ENCODE measurements at places on chromosomes 7 and 10. TPM values are rescaled to one million over a fixed set of nuclear protein-coding genes. Genes with fewer than 3 reads are reported as not detected.

LRRC18 gene
- total RNA-seq: not detected

CEP41 gene
- total RNA-seq: 4.3 TPM

ANKRD61 gene
- not detected for total RNA-seq

HIF1AN gene
- 4.7 TPM for total RNA-seq

CYP17A1 gene
- 116 TPM for total RNA-seq

FRMPD2 gene
- not detected for total RNA-seq

EGFR gene
- 33.8 TPM for total RNA-seq

OR2A1 gene
- not detected for total RNA-seq

GOLGA7B gene
- 0.11 TPM for total RNA-seq

TAS2R3 gene
- total RNA-seq: 6.6 TPM

MRPL32 gene
- total RNA-seq: 24.3 TPM

ABCA13 gene
- total RNA-seq: not detected

PAPOLB gene
- not detected for total RNA-seq

ZNF804B gene
- total RNA-seq: not detected

RPS24 gene
- 1,878 TPM for total RNA-seq

MRC1 gene
- total RNA-seq: 15.1 TPM

AGAP3 gene
- 82.6 TPM for total RNA-seq

LRIT1 gene
- not detected for total RNA-seq

DIP2C gene
- 14.7 TPM for total RNA-seq

PALD1 gene
- 21.7 TPM for total RNA-seq

SCART1 gene
- 4.8 TPM for total RNA-seq

NRG3 gene
- 1.6 TPM for total RNA-seq

ATP5MK gene
- 481 TPM for total RNA-seq

CHST15 gene
- 20.4 TPM for total RNA-seq

PRTFDC1 gene
- 3.6 TPM for total RNA-seq

COL1A2 gene
- 692 TPM for total RNA-seq

ARHGEF35 gene
- total RNA-seq: 0.75 TPM

ATG9B gene
- not detected for total RNA-seq

ANXA8 gene
- total RNA-seq: not detected

CELF2 gene
- total RNA-seq: 26.6 TPM

ADK gene
- 2.4 TPM for total RNA-seq

ZP3 gene
- total RNA-seq: 1.1 TPM

IFIT1 gene
- 28.5 TPM for total RNA-seq

PON3 gene
- not detected for total RNA-seq

ANKRD2 gene
- not detected for total RNA-seq

DGKI gene
- 13.4 TPM for total RNA-seq

PIK3AP1 gene
- total RNA-seq: 5.9 TPM

TMEM139 gene
- total RNA-seq: 11.5 TPM

SH2D4B gene
- total RNA-seq: not detected

PODXL gene
- 141 TPM for total RNA-seq

MAD1L1 gene
- total RNA-seq: 59.6 TPM

TSPAN12 gene
- 28.9 TPM for total RNA-seq

NKX2-3 gene
- total RNA-seq: not detected

CAV1 gene
- 156 TPM for total RNA-seq

HTRA1 gene
- 112 TPM for total RNA-seq

UCN3 gene
- not detected for total RNA-seq

CDC14C gene
- total RNA-seq: not detected

ELN gene
- total RNA-seq: 395 TPM

VSIR gene
- total RNA-seq: 193 TPM

TRPV5 gene
- not detected for total RNA-seq

AKR1C4 gene
- total RNA-seq: not detected

ADRA2A gene
- 23.5 TPM for total RNA-seq

OR13A1 gene
- not detected for total RNA-seq

EN2 gene
- not detected for total RNA-seq

Measured in ascending aorta (tissue), 2 donors.